ENCODE measurements at places on chromosomes 3 and 15. TPM values are rescaled to one million over a fixed set of nuclear protein-coding genes. Genes with fewer than 3 reads are reported as not detected.

Gene OR5K2
- not detected for total RNA-seq

Gene ZDHHC3
- 86.8 TPM for total RNA-seq

Gene RTP1
- not detected for total RNA-seq

Gene MUC4
- not detected for total RNA-seq

Gene GALNT15
- total RNA-seq: 10.9 TPM

Gene LDHAL6B
- total RNA-seq: not detected

DNA sequence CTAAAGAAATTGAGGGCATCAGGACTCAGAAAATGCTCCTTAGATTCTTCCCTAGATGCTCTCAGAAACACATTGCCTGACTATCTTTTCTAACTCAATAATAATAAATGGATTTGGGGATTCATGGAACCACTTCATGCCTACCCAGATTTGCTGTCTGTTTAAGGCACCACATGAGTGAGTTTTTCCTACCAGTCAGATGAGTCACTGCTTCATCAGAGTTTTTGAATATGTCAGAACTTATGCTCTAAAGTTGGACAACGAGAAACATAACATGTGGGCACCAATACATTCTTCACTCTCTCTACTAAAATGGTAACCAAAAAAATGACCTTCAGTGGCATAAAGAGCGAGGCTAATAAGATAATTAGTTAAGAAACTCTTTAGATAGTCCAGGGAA is 1135.1 kb downstream of the TUSC7 start:
- DNase-seq: peak; percentile 20

DNA sequence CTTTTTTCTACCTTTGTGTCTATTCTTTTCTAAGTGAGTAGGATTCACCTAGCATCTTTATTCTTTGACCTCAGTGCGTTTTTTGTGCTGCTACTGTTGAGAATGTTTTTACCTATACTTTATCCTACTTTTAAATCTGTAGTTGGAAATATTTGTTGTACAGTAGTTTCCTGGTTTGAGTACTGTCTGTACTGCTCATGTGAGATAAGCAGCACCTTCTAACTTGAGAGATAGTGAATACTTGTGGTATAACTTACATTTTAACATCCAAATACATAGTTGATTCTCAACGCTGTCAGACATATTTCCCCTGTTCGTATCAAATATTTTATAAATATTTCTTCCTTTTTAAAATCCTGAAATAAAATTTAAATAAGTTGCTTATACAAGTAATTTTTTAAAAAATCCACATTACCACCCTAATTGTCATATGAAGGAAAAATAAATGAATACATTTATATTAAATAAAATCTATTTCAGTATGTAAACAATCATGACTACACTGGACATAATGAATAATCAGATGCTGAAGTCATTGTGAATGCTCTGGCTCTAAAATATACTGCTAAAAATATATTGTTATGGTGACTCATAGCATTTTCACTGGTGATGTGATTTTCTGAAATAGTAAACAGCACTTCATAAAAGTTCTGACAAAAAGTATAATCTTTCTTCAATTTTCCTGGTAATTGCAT is 17.4 kb downstream of the ATP11B start:
- DNase-seq: peak; percentile 35

DNA sequence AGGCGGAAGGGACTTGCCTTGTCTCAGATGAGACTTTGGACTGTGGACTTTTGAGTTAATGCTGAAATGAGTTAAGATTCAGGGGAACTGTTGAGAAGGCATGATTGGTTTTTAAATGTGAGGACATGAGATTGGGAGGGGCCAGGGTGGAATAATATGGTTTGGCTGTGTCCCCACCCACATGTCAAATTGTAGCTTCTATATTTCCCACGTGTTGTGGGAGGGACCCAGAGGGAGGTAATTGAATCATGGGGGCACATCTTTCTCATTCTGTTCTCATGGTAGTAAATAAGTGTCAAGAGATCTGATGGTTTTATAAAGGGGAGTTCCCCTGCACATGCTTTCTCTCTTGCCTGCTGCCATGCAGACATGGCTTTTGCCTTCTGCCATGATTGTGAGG is 89.2 kb downstream of the CGGBP1 start:
- DNase-seq: no peak

GRCh38 chr15:99719096-99719541 is 14.1 kb downstream of the LYSMD4 start:
- DNase-seq: peak; percentile 48

DNA sequence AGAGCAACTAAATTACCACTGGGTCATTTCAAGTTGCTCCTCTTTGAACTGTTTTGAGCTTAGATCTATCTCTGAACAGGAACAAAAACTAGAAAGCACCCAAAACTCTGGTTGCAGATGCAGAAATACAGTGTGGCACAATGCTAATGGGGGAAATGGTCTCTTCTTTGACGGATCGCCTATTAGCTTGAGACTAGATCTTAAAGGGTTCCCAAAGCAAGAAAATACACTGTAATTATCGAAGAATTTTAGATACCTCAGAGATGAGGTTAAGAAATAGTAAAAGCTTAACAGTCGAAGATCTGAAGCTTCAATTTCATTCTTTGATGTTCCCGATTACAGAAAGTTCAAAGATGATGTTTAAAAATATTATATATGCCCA is 818 bp downstream of the PPP1R2 start:
- DNase-seq: peak; percentile 22

DNA sequence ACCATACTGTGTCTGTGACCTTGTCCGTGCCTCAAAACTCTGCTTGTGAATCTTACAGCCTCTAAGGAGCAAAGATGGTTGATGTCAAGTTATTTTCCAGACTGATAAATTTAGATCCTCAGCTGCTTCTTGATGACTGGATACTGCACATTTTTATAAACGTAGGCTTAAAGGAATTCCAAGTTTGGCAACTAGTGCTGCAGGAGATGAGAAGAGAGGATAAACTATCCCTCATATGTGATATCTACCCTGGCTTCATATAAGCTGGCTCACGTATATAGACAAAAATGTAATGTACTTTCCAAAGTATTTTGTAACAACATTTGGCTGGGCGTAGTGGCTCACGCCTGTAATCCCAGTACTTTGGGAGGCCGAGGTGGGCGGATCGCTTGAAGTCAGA is 89.6 kb downstream of the GMPS start:
- peak; percentile 94 for DNase-seq

- no peak for DNase-seq
Measured at GRCh38 chr3:46935989-46936558, 40.5 kb downstream of the CCDC12 start.

GRCh38 chr3:112546216-112546759 is 15.5 kb downstream of the ATG3 start:
- no peak for DNase-seq
